CD8-positive, alpha-beta memory T cell (primary cell): ENCODE measurements at places on chromosomes 3 and 15.

- DNase-seq = no peak
These were observed 523.1 kb upstream of the TGFBR2 start for GRCh38 chr3:30083315-30083714.

GRCh38 chr15:100186960-100187359 lies 154.8 kb downstream of the ADAMTS17 start:
- no peak for DNase-seq

- no peak for DNase-seq
These were observed 2.2 kb downstream of the DYNLT2B start for GRCh38 chr3:196315821-196316220.

- no peak for DNase-seq
These were observed 35.5 kb downstream of the IGF1R start for GRCh38 chr15:98683831-98684230.

DNA sequence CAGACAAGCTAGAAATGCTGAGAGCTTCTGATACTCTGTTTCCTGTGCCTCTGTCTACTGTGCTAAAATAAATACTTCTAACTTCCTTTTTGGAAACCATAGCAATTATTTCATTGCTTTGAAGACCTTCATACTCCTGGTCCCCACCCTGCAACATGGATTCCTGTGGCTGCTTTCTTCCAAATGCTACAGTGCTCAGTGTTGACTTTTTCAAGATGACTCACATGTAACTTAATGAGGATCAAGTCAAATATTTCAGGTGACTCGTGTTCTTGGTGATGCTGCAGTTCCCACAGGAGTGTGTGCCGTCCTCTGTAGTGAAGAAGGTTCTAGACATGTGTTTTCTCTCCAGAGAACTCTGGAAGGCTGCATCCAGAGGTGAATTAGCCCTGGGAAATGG lies 288.6 kb downstream of the CLSTN2 start:
- DNase-seq = no peak

GRCh38 chr3:45765266-45765851 lies 31.0 kb downstream of the SLC6A20 start:
- no peak for DNase-seq

GRCh38 chr15:28075573-28075972 lies 23.5 kb downstream of the OCA2 start:
- no peak for DNase-seq

DNA sequence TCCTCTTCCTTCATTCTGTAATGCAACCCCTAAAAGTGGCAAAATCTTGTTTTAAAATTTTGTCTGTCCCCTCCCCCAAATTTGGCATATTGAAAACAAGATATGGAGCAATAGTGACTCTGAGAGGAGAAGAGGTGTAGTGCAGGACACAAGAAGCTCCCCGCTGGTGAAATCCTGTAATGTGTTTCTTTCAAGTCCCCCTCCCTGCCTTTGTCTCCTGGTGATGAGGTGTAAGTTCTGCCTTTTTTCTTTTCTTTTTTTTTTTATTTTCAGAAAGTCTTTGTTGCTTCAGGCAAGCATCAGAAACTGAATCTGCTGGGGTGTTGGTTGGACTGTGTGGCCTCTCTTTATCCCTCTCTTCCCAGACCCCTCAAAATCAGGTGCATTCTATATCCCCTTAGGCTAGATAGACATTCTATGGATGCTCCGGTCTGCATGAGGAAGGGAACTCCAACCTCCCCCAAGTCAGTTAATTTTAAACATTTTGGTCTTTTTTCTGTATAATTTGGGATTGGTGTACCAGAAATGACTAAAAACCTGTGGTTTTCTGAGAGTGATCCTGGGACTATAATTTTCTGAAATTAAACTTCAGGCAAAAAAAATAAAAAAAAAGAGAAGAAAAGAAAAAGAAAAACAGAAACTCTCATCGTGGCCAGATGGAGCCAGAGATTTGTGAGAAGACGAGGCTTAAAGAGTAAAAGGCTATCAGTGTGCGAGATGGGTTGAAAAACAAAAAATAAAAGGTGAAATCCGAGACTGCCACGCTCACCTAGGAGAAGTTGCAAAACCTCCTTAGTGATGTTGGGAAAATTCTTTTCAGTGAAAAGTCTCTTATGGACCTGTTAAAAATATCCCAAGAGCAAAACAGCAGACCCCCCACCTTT lies 21.4 kb downstream of the ACKR2 start:
- no peak for DNase-seq

- DNase-seq = no peak
These were observed 94.9 kb downstream of the ST6GAL1 start for GRCh38 chr3:187025254-187025655.

DNA sequence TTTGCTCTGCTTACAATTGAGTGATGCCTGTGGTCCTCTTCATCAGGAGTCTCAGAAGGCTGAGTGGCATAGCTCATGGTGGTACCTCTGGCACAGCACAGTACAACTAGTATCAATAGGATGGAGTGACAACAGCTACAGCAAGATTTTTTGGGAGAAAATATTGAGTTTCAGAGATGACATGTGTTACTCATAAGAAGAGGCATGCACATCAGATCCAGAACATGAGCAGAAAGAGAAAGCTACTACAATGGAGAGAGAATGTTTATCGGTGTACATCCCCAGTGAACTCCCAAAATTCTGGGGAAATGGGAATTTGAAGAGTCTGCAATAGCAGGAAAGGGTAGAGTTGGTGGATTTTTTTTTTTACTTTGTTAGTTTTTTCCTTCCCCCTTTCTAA lies 130.5 kb upstream of the MB21D2 start:
- no peak for DNase-seq

DNA sequence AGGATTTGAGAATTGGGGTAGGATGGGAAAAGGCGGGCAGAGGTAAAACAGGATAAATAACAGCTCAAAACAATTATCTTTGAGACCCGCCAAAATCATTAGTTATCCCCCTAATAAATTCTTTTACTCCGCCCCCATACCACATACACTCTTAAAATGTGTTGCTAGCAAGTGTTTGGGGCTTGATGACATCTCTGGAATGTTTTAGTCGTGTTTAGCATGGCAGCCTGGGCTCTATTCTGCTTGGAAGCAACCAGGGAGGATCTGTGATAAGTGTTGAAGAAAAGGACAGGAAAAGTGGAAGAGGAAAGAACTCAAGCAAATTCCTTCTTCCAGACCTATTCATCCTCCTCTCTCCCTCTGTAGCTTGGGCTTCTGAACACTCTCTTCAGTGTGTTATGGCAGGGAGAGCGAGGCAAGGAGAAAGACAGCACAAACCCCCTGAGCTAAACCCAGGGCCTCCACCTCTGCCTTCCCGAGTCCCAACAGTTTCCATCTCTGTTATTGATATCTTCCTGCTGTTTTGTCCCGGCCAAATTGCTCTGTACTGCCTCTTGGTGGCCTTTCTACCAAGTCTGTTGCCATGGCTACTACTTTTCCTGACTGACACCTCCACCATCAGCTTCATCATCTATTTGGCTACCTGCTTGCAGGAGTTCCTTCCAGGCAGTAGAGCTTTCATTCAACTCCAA lies 135.8 kb downstream of the RPL22L1 start:
- no peak for DNase-seq

DNA sequence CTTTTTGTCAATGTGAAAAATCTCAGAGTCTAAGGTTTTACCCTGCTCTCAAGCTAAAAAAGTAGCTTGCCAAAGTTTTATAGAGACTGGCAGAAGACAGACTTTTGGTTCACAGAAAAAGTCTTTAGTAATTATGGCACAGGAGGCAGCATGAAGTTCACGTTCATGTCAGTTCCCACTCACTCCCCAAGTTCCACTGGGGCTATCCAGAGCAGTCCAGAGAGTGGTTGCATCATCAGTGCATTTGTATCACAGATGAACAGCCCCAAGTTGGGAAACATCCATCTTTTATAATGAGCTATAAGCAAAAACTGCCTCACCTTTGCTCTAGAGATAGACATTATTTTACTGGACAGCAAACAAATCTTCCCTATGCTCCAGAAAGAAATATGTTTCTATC lies 454.1 kb upstream of the AGTR1 start:
- no peak for DNase-seq

- no peak for DNase-seq
These were observed 751 bp upstream of the DCLK3 start for GRCh38 chr3:36765104-36765503.

GRCh38 chr3:13087320-13087990 lies 14.2 kb upstream of the IQSEC1 start:
- no peak for DNase-seq

DNA sequence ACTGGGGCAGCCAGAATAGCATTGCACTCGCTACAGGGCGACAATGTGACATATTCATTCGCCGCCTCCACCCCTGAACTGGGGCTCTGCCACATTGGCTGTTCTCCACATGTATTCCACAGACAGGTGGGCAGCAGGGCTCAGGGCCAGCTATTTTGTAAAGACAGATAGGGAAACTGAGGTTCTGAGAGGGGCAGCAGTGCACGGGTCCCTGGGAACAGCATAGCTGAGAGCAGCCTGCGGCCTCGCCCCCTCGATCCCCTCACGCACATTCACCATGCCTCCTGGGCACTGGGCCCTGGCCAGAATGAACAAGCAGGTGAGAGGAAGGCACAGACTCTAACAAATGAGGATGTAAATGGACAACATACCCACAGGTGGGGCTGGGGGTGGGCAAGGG lies 75.0 kb upstream of the SPATA12 start:
- DNase-seq = no peak

GRCh38 chr3:82736696-82737277 lies 975.3 kb upstream of the GBE1 start:
- no peak for DNase-seq

- DNase-seq = no peak
These were observed 29.1 kb downstream of the AAGAB start for GRCh38 chr15:67225336-67225735.

GRCh38 chr15:93974804-93975481 lies 256.4 kb upstream of the MCTP2 start:
- no peak for DNase-seq

DNA sequence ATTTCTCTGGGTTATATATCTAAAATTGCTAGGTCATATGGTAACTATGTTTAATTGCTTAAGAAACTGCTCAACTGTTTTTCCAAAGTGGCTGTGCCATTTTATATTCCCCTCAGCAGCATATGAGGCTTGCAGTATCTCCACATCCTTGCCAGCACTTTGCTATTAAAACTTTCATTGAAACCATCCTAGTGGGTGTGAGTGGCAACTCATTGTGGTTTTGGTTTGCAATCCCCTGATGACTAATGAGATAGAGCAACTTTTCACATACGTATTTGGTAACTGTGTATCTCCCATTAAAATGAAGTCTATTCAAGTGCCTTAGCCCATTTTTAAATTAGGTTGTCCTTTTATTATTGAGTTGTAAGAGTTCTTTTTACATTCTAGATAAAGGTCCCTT lies 17.3 kb downstream of the KPNA1 start:
- DNase-seq = no peak

DNA sequence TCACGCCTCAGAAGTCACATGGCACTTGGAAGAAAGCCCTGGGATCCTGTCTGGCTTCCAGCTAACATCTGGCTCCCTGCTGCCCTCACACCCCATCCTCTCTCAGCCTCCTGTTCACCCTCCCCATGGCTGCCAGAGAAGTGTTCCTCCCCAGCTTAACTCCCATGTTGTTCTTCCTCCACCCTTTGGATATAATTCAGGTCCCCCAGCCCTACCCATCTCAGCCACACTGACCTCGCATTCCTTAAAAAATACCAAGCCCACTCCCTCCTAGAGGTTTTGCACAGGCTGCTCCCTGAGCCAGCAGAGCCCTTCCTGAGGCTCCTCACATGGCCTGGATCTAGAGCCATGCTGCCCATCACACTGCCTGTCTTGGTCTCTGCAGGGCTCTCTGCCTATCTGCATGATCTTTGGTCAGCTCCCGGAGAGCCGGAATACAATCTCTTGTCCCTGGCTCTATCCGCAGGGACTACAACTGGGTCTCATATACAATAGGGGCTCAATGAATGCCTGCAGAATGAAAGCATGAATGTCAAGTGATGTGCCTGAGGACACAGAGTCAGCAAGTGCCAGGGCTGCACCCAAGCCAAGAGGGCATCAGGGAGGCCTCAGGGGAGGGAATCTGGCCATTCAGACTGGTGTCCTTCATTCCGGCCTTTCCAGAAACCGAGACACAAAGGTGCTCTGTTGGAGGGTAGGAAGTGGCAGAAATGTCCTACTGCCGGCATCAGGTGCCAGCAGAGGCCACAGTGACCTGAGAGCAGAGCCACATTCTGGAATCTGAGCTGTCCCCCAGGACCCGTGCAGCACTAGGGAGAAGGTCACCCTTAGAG lies 3.8 kb upstream of the TKT start:
- DNase-seq = no peak
